ENCODE measurements at places on chromosomes 7 and 10.

GRCh38 chr7:102823390-102824119 is 74.8 kb downstream of the FAM185A start:
- DNase-seq = no peak

GRCh38 chr10:110617425-110618229 is 26.5 kb upstream of the RBM20 start:
- DNase-seq = no peak

DNA sequence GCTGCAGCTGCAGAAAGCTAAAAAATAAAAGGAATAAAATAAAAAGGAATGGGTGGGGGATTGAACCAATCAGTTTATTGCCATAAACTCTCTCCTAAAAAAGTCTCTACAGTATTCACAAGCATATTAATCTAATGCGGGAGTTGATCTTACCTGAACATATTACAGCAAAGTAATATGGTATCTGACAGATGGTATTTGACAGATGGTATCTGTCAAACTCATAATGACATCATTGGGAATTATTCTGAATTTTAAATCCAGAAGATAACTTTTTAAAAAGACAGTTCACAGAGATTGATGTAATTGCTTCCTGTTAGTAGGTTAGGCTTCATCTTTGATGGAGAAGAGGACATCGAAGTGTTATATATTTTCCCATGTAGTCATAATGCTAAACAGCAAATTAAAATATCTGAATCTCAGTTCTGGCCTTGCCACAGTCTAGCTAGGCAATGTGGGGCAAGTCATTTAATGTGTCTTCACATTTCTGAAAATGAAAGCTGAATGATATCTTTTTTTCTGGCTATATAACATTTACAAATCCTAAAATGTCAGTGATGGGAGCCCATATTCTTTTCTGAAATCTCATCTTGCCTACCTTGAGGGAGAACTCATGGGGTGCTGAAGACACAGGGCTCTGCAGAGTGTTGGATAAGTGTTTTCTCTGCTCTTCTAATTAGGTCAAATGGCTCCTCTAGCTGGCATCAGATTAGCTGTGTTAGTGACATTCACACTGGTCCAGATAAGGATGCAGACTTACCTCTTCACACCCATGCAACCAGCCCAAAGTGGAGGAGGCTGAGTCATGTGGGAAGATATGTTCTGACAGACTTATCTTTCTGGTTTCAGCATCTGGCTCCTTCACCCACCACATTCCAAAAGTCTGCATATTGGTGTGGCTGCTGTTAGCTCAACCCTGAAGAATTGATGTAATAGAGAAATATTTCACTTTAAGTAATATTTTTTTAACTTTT is 2.1 kb upstream of the LIPM start:
- DNase-seq = no peak

DNA sequence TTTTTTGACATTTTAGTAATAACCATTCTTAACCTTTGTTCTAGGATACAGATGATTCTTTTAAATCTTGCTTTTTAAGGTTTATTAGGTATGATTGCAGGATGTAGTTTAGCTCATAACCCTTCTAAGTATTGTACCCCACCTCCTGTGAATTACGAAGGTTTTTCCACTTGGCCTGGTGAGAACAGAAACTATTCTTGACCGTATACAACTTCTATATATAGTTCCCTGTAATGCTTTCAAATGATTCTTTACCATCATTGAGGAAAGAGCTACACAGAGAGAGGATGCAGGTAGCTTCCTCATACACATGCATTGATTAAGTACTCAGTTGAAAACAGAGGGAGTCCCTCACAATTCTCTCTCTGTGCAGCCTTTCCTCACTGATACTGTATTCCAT is 86.3 kb downstream of the PALS2 start:
- DNase-seq = no peak

DNA sequence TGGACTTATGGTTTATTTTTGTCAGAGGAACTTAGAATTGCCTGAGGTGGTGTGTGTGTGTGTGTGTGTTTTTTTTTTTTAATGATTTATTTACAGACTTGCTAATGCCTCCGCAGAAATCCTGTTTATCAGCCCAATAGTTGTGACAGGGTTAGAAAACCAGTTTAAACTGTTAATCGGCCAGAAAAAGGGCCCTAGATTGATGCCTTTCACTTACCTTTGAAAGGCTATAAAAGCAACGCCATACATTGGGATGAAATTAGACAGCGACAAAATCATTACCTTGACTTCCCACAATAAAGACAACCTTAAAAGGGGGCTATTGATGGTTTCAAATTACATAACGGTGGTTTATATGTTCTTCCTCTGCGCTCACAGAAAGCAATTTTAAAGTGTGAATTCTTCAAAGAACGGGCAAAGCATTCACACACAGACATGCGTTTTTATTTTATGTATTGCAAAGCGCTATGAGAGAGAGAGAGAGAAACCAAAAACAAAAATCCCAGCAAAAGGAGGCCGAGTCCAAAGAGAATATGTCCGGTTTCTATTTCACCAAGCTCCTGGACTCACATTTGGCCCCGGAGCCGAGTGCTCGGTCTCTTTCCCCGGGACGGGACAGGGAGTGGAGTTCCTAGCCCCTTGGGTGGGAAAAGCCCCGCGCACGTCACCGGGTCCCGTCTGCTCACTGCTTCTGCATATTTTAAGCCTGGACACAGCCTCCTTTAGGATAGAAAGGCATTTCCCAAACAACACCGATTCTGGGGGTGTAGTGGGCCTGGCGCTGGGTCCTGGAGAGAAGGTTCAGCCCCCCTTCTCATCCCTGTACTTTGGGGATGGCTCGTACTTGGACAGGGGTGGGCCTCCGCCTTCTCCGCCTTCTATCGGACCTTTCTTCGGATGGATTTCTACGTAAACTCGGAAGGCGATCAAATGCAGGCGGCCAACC is 26.8 kb upstream of the VAX1 start:
- no peak for DNase-seq

DNA sequence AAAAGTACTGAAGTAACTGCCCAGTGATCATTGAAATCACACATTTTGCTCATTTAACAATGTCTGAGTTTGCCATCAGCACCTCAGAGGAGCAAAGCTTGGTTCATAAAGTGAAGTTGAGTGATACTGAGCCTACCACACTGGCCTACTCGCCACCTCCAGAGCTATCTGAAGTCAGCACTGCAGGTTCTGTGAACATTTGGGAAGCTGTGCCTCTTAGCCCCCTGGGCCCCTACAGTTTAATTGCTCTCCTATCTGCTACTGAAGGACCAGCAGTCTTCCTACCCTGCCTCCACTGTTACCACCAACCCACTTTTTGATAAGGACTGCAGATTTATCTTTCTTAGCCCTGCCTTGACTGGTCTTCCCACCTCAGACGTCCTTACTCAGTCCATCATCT is 2.0 kb upstream of the SEMA4G start:
- no peak for DNase-seq

GRCh38 chr7:120402079-120402767 is 129.2 kb downstream of the KCND2 start:
- DNase-seq = peak; percentile 50

- DNase-seq = no peak
Observed at GRCh38 chr10:130757271-130757670, 554.2 kb downstream of the TCERG1L start.

DNA sequence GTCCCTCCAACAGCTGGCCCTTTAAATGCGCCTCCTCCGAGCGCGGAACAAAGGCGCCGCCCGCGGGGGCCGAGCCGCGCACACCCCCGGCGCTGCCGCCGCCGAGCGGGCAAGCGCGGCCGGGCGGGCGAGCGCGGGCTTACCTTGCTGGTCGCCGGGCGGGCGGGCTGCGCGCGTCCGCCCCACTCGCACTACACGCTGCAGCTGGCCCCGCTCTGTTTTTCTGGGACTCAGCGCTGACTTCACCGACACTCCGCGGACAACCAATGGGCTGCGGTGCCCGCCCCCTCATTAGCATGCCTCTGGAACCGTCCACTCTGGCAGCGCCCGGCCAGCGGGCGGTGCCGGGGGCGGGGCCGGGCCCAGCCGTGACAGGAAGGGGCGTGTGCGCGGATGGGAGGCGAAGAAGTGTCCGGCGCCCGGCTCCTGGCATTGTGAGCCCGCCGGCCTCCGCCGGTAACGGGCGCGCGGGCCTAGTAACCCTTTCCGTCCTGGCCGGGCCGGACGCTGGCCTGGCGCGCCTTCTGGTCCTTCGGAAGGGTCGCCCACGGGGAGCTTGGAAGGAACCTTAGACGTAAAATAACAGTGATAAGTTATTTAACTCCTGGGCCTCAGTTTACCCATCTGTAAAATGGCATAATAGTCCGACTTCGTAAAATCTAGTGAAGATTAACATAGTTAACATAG is at the start of gene SORBS1:
TSS of gene SORBS1 (minus strand) at position 195 of the 687 bp plus-strand sequence. CDS start 120,236 bp downstream, outside the sequence.
- DNase-seq = peak; percentile 98

DNA sequence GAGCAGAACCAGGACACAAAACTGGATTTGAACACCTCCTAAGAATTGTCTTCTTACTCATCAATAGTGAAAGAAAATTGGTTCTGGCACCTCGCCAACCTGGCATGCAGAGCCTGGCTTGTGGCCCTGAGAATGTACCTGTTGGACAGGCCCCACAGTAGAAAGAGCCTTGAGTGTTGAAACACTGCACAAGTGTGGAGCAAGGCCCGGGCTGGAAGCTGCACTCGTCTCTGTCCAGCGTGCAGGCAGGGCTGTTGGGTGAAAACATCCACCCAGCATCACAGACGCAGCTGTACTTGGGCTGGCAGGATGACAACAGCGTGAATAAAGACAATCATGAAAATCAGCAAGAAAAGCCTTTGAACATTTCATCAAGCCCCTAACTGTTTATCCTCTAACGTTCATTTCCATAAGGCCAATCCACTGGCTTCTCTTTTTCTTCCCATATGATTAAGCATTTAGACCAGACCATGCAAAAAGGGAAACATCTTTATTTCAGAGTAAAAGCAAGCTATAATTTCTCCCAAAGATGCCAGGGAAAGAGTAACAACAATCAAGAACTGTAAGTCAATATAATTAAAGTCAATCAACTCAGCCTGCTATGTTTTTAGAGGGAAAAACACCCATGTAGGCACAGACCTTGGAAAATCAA is 15.6 kb downstream of the CUBN start:
- DNase-seq = peak; percentile 46

GRCh38 chr10:24847112-24848070 is 105.0 kb downstream of the PRTFDC1 start:
- no peak for DNase-seq
